ENCODE measurements at places on chromosomes 1 and 21. TPM values are rescaled to one million over a fixed set of nuclear protein-coding genes. Genes with fewer than 3 reads are reported as not detected.

DNA sequence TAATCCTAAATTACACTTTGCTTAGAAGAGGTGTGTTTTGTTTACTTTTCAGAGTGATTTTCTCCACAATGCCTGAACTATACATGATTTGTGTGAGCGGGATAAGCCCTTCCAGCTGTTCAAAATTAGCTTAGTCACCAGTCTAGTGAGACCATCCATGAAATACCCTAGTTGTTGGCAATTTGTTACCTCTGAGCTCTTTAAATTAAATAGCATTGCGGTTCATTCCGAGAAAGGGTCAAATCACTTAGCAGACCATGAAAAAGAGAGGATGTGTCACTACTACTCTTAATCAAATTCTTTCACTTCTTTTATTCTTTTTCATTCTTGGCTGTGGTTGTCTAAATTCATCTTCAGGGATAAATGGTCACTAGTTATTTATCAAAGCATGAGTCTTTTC, 11.9 kb upstream of the VAV3 start:
- no peak for DNase-seq

- DNase-seq, result no peak
Measured at GRCh38 chr1:78126506-78126905, 80.7 kb downstream of the GIPC2 start.

DNA sequence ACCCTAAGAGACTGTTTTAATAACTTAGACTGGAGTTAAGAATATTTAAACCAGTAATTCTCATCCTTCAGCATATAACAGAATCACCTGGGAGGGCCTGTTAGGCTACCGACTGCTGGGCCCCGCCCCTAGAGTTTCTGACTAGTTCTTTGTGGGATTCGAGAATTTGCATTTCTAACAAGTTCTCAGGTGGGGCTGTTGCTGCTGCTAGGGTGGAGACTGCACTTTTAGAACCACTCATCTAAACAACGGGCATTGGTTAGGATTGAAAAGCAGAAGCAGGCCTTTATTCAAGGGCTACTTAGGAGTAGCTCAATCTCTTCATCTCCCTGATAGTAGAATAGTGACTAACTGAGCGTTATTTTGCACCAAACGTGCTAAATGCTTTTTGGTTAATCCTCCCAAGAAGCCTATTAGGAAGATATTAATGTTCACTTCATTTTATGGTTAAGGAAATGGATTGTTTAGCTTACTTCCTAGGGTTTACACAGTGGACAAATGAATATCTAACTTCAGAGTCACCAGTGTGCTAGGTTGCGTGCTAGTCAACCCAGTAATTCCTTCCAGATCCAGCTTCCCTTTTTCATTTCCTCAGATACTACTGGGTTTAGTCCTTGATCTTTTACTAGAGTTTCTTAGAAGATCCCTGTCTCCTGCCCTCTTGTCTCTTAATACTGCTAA, 31.1 kb upstream of the UAP1 start:
- peak; percentile 1 for DNase-seq

- no peak for DNase-seq
Measured at GRCh38 chr1:145692785-145693443, 14.3 kb downstream of the PDZK1 start.

- no peak for DNase-seq
Measured at GRCh38 chr1:93608187-93609109, 73.2 kb downstream of the BCAR3 start.

ACOT7 gene
- 5.4 TPM for total RNA-seq

DNA sequence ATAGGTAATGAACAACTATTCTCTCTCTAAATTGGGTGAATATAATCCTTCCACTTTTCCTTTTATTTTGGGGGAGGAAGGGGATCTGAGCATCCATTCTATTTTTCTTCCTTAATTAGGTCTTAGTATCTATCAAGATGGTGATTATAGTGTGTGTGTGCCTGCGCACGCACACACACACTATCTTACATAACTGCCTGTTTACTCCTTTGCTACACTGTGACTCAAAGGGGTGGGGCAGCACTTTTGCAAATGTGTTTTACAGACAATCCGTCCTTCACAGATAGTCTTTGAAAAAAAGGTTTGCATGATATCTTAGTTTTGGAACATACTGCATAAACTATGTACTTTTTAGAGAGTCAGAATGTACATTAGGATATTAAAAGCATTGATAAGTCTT, 191.5 kb downstream of the SDCCAG8 start:
- peak; percentile 28 for DNase-seq

GRCh38 chr21:38822778-38823238, 17.1 kb downstream of the ETS2 start:
- no peak for DNase-seq

IFNLR1 gene
- 1.2 TPM for total RNA-seq

GRCh38 chr1:51968632-51969031, 21.9 kb downstream of the RAB3B start:
- DNase-seq, result no peak

- no peak for DNase-seq
Measured at GRCh38 chr1:84247425-84248220, 53.9 kb upstream of the SAMD13 start.

TAS1R3 gene
- total RNA-seq, result 3.3 TPM

DNA sequence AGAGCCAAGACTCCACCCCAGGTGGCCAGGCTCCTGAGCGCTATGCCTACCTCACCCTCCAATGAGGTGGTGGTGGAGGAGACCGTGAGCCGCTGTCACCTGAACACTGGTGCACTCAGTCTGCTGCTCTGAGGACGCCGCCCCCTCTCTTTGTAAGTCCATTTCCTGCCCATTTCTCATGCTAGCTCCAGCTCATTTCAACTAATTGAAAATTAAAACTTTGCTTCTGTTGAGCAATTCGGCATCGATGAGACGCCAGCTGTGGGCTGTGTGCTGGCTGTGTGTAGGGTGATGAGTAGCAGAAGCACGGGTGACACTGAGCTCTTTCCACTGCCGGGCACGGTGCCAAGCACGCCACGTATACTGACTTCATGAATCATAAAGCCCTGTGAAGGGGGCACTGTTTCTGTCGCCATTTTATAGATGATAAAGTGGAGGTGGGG, 11.2 kb downstream of the TNFRSF1B start:
- peak; percentile 96 for DNase-seq

- DNase-seq, result no peak
Measured at GRCh38 chr1:159866066-159866465, 3.6 kb upstream of the VSIG8 start.

GRCh38 chr1:101453844-101454243, 217.0 kb downstream of the S1PR1 start:
- no peak for DNase-seq

DNA sequence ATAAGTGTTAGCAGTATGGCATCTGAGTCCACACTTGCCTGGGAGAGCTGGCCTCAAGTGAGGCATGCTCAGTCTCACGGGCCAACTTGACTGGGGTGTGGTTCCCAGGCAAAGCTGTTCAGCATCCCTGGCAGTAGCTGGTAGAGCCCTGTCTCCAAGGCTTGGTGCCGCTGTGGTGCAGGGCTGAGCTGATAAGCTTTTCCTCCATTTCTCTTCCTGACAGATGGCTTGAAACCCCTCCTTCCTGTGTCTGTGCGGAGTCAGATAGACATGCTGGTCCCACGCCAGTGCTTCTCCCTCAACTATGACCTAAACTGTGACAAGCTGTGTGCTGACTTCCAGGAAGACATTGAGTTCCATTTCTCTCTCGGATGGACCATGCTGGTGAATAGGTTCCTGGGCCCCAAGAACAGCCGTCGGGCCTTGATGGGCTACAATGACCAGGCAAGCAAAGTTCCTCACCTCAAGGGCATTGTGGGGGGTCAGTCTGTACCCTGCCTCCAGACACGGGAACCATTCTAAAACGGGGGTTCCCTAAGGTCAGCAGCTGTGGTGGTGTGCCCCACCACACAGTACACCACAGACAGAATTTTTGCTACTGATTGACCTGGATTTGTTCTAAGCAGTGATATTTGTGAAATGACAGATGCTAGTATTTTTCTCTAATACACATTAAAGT, 13.7 kb upstream of the MIIP start:
- no peak for DNase-seq

DNA sequence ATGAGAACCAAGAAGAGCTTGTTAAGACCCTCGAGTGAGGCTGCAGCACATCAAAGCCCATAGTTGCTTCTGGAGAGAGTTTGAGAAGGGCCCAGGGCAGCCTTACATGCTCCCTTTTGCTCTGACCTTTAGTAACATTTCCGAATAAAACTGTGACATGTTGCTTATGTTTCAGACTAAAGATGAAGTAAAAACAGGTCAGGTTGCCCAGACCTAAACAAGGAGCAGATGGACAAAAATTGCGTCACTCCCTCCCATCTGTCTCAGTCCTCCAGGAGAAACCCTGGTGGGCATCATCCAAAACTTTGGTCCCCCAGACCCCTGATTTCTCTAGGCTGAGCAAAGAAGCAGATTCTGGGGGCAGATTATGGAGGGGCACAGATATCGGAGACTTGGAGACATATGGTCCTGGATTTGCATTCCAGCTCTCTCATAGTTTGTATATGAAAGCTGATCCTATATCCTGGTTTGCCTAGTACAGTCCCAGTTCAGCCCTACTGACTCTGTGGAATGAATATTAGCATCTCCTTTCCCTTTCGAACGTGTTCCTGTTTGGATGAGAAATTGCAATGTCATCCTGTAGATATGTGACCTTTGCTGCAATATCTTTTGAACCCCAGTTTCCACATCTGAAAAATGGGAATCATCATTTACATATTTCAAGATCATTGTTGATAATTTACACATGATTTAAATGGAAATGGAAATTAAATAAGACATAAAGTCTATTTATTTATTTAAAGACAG, 304.9 kb upstream of the USP24 start:
- DNase-seq, result no peak

SLC2A5 gene
- not detected for total RNA-seq

DNA sequence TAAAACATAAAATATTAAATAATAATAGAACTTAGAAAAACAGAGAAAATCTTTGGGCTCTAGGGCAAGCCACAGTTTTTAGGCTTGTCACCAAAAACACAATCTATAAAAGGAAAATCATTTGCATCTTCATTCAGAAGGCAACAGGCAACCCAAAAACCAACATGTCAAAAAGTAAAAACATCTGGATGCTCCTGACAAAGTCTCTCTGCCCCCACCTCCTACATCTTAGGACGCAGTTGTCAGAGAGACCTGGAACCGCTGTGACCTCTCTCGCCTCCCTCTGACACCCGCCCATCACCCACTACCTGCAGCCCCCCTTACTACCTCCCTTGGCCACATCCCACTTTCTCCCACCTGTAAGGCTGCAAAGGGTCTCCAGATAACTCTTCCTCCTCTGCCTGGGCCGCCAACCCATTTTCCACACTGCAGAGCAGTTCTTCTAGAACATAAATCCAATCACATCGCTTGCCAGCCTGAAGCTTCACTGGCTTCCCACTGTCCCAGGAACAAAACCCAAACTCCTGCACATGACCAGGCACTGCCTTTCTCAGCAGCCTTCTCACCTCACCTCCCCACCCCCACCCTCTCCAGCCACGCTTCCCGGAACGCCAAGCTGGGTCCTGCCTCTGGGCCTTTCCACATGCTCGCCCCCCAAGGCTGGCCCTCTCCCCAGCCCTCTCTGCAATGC, 14.7 kb downstream of the PRDM15 start:
- DNase-seq, result no peak

ANGPTL7 gene
- total RNA-seq, result not detected

GRCh38 chr1:56385314-56385713, 194.0 kb downstream of the PLPP3 start:
- DNase-seq, result no peak

TACSTD2 gene
- total RNA-seq, result 0.36 TPM

DNA sequence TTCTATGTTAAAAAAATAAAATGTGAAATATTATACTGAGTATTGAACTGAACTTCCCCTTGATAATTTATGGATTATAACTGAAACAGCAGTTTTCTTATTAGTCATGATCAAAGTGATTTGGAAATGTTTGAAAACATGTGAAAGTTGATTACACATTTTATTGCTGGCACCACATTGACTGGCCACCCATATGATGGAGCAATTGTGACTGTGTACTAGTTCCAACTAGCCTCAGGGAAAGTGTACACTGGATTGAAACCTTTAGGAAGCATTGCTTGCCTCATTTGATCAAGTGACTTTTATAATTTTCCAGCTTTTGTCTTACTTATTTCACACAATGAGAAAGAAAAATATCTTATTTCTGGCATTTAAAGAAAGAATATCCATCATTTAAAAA, 128.0 kb upstream of the ADGRL2 start:
- no peak for DNase-seq

GRCh38 chr21:39010629-39011404, 172.4 kb downstream of the PSMG1 start:
- DNase-seq, result no peak

DNA sequence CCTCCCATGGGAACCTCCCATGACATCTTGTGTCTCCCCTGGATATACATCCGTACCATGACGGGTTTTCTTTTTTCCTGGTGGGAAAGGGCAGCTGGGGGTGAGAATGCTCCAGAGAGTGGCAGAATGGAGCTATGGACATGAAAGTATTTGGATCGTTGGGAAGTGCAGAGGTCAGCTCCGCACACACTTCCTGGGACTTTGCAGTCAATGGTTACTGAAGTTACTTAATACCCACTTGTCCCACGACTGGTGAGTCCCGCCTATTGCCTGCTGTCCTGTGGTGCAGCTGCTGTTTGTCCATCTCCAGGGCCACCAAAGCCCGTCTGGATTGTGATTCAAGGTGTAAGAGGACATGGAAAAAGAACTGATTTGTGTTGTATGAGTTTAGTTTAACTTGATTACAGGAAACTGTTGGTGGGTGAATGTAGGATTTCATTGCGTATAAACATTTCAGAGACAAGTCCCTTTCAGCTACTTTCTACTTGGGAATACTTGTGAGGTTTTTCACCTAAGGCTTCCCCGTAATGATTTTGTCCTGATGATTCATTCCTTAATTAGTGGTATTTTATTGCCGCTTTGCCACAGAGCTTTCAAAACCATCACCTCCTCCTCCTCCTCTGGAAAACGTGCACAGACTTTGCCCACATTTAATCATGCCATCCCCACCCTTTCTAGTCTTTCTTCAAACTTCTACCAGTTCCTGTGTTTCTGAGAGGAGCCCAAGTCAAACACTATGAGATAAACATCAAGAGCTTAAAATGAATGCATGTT, 308.8 kb downstream of the KIF26B start:
- DNase-seq, result no peak

- no peak for DNase-seq
Measured at GRCh38 chr1:114702737-114703136, 7.4 kb upstream of the AMPD1 start.

TCEA3 gene
- 34.6 TPM for total RNA-seq

- no peak for DNase-seq
Measured at GRCh38 chr1:173212952-173213491, 5.9 kb upstream of the TNFSF4 start.

DNA sequence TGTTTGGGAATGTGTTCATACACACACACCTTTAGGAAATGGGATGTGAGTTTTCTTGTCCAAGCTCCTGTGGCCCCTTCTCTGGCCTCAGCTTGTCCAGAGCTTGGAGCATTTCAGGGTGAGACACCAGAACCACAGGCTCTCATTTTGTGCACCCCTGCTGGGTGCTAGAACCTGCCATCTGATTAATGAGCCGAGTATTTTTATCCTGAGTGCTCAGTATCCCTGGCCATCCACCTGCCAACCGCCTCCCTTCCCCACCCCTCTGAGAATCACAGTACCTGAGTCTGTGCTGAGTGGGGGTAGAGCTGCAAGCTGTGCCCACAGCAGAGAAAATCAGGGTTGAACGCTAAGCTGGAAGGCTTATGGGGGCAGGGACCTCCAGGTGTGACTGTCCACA, 1.4 kb downstream of the CASQ1 start:
- DNase-seq, result no peak

- no peak for DNase-seq
Measured at GRCh38 chr1:201622353-201622752, 83.4 kb downstream of the NAV1 start.
